Fibroblast of upper back skin (primary cell): ENCODE measurements at places on chromosomes 5 and 9.
A peak's percentile ranks its signal among the peaks of the same experiment; 100 is the strongest.

DNA sequence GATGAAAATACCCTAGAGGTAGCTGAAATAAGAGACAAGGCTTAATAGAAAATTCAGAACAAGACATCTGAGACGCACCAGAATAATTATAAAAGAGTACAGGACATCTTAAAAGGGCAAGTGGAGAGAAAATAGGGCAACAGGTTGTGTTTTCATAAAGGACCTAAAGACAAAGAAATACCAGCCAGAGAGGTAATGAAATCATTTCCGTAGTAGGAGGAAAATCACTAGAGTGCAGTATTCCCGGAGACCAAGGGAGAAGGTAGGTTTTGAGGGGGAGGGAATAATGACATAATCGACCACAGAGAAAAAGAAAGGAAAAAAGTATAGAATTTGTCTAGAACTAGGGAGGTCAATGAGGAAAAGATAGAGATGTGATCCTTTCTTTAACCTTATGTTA is 26.2 kb upstream of the CTNNAL1 start:
- no peak for DNase-seq

DNA sequence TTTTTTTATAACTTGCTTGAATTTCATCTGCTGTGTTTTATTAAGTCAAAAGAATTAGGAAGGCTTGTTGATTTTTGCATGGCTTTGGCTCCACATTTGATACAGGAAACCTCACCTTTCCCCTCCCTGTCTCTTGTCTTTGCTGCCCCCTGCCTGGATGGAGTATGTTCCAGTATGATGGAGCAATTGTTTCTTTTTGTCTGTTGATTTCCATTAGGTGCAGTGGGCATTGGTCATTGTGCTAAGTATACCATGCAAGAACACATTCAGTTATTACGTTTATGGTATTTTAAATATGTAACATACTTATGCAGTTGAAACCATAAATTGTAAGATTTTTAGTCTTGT is 19.6 kb downstream of the TJP2 start:
- DNase-seq, result no peak

GRCh38 chr9:35832814-35833213 is 3.8 kb downstream of the TMEM8B start:
- no peak for DNase-seq

GRCh38 chr5:32325062-32325461 is 12.3 kb upstream of the MTMR12 start:
- peak; percentile 34 for DNase-seq

DNA sequence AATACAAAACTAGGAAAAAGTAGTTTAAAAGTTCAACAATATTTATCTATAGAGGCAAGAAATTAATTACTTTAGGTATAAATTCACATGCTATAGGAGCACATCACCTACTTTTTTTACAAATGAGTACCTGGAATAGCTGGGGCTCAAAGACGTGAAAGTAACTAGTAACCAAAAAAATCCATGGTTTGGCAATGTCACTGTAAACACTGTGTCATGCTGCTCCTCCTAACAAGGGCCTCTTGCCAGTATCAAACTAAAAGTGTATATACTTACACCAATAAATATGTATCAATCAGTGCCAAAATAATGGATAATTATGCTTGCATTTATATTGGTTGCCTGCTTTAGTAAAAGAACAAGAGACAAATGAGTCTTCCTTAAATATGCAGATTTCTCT is 78.9 kb downstream of the AP3B1 start:
- no peak for DNase-seq

DNA sequence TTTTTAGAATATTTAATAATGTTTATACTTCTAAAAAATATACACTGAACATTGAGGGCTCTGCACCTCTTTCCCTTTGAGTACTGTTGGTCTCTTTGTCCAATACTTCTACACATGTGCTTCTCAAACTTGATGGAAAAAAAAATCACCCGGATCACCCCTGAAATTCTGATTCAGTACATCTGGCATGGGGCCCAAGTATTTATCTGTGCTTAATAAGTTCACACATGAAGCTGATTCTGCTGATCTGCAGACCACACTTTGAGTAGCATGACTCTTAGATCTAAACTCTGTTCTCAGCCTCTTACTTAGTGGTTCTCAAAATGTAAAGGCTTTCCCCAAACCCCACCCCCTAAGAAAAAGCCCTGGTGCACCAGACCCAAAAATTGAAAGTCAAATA is 12.0 kb downstream of the RUSC2 start:
- peak; percentile 55 for DNase-seq

- no peak for DNase-seq
Measured at GRCh38 chr9:82036086-82036485, 47.5 kb downstream of the SPATA31D1 start.

GRCh38 chr5:124524552-124525232 is 221.7 kb downstream of the ZNF608 start:
- DNase-seq, result no peak

DNA sequence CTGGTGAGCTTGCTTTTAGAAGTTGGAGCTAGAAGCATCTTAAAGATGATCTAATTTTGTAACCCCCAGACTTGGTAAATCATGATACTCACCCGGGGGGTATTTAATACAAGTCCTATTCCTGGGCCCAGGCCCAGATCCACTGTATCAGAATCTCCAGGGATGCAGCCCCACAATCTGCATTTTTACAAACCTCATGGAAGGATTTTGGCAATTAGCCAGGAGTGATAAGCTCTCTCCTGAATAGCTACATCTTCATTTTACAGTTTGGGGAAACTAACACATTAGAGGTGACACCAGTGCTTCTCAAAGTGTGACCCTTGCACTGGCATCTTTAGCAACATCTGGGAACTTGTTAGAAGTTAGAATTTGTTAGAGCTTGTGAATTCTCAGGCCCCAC is 31.2 kb upstream of the OTP start:
- no peak for DNase-seq

GRCh38 chr9:22147813-22148527 is 138.9 kb upstream of the CDKN2B start:
- DNase-seq, result peak; percentile 52

GRCh38 chr5:129971714-129972113 is 67.4 kb downstream of the CHSY3 start:
- peak; percentile 73 for DNase-seq

DNA sequence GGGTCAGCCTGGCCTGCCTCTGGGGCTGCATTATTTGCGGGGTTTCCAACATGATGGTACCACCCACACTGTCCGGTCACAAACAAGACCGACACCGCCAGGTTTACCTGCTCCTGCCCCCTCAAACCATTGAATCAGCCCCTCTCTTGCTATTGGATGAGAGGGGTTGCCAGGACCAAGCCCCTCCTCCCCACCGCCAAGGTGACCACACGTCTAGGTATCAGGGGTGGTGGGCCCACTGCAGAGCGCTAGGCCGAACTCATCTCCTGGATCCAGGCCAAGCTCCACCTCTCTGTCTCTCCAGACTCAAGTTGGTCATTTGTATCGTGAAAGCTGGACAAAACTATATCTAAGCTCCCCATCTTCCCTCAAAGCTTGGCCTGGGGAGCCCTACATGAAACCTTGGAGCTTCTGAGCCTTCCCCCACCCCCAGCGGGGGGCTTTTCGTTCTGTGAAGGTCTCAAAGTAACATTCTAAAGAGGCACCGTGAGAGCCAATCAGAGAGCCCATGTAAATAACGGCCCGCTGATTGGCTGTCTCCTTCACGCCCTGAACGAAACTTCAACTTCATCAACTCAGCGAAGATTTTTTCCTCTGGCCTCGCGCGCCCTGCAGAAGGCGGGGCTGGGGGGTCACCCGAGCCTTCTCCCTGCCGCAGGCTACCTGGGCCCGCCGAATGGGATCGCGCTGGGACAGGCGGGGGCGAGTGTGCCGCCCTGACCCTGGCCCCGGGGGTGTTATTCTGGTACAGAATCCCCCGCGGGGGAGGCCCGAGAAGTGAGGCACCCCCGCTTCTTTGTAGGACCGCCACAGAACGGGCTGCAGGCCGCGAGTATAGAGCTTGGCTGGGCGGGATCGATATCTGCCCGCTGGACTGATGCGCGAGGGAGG is 49.6 kb upstream of the PSD2 start:
- DNase-seq, result peak; percentile 90

DNA sequence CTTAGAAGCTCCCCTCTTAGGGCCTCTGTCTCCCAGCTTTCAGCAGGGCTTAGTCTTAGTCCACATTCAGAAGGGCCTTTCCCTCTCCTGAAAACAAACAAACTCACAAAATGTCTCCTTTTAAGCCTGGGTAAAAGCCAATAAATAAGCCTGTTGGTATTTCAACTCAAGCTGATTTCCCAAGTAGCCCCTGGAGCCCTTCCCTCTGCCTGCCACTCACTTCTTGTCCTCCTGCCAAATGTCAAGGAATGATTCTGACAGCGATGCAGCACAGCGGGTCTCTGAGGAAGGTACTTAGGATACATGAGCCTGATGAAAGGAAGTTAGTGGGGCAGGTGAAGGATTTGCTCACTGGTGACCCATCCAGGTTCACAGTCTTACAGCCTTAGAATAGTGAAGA is 210.5 kb downstream of the PJA2 start:
- no peak for DNase-seq

DNA sequence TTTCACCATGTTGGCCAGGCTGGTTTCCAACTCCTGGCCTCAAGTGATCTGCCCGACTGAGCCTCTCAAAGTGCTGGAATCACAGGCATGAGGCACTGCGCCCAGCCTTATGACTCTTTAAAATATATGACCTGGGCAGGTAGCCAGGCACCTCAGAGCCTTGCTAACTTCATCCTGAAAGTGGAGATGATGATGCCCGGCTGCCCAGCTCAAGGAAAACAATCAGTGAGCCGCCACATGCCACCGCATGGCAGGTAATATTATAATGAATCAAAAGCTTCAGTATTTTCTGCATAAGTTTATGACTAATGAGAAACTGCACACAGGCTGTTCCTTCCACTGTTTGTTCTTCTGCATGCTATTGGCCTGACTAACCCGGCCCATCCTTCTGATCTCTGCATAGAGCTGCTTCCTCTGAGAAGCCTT is 30.4 kb upstream of the DMRT1 start:
- no peak for DNase-seq

GRCh38 chr9:116250891-116251290 is 97.3 kb downstream of the PAPPA start:
- DNase-seq, result peak; percentile 55

DNA sequence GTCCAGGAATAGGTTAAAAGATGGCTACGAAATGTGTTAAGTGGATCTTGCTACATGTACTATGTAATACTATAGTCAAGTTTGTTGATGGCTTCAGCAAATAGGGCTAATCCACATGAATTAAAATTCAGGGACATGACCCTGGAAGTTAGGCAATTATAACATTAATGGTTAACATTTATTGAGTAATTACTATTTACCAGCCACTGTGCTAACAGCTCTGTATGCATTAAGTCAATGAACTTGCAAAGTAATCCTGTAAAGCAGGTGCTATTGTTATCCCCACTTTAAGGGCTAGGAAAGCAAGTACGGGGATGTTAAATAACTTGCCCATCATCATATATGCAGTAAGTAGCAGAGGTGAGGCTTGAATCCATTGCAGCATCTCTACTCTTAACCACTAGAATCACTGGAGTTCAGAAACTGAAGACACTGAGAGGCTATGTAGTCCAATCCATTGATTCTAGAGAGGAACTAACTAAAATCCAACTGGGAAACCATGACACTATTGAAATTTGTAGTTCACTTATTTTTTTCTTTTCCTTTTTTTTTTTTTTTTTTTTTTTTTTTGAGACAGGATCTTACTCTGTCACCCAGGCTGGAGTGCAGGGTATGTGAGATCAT is 77.5 kb upstream of the SPINK5 start:
- no peak for DNase-seq

DNA sequence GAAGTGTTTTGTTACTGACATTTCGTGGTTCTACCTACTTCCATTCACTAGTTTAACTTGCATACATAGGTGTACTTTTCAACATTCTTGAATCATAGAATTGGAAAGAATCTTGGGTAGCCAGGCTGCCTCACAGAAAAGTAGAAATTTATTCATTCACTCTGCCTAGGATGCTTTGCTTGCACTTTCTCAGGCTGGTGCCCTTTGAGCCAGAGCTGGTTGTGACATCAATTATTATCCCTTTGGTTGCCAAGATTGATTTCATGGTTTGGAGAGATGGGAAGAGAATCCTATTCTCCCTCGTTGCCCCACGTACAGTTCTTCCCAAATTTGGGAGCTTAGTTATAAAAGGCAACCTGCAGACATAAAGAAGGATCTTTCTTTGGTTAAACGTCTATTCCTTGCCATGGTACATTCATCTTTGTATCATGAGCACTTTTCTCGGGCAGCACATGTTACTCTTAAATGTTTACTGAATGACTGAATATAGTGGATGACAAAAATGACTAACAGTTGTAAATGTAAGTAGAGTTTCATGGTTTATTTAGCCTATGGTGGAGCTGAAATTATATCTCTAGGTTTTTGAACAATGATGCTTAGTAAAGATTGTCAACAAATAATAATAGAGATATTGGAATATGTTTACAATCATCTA is 195.5 kb downstream of the COMMD10 start:
- no peak for DNase-seq

GRCh38 chr5:154143211-154143641 is 47.3 kb upstream of the GALNT10 start:
- no peak for DNase-seq

- no peak for DNase-seq
Measured at GRCh38 chr9:91625331-91625730, 201.7 kb upstream of the NFIL3 start.

- peak; percentile 23 for DNase-seq
Measured at GRCh38 chr5:28374492-28374967, 1336.1 kb upstream of the CDH9 start.

DNA sequence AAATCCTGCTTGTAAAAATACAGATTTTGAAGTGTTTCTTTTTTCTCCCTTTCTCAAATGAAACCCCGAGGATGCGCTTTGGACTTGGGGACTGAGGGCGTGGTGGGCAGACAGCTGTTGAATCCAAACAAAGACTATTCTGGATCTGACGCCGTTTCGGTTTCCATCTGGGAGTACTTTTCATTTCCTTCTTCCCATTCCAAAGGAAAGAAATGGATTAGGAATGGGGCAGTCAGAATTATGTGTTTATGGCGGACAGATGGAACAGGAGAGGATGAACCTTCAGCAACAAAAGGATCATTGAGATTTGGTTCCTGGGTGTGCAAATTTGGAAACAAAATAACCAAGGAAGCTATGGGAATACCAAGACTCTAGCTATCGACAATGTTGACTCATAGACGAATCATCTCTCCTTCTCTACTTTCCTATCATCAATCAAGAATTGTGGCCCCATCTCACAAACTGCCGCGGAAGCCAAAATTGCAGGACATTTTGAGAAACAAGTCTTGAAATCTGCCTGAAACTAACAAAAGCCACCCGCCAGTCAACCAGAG is 300.6 kb downstream of the PARP8 start:
- DNase-seq, result no peak

DNA sequence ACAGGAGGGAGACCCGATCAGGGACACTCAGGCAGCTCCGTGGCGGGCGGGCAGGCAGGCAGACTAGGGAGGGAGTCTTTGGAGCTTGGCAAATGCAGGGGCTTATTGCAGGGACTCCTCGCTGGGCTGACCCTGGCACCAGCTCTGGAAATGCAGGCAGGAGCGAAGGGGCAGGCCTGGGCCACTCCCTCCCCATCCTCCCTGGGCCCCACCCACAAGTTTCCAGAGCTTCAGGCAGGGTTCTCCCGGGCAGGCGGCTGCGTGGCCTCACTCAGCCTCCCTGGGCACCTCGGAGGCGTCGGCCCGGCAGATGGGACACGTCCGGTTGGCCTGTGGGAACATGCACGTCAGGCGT is 8.5 kb downstream of the RNF44 start:
- no peak for DNase-seq

GRCh38 chr5:162657076-162657475 is 589.5 kb downstream of the GABRG2 start:
- DNase-seq, result no peak
